Astrocyte of the cerebellum (primary cell): ENCODE measurements at places on chromosomes 6 and 20.

DNA sequence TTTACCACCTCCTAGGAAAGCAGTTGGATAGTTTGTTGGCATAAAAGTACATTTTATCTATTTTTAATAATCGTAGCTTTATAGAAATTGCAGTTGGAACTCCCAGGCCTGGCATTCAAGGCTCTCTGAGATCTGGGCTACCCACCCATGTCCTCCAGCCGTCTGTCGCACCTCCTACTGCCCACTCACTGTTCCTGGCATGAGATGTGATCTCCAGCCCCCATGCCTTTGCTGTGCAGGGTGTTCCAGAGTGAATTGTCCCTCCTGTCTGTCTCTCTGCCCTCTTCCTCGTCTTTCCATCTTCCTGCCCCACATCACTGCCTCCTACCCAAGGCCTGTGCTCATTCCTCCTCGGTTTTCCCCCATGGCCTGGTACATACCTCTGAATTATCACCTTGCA lies 50.7 kb downstream of the PTPN1 start:
- no peak for DNase-seq

- DNase-seq = no peak
Observed at GRCh38 chr20:34871966-34872621, 562 bp downstream of the GGT7 start.

- no peak for DNase-seq
Observed at GRCh38 chr20:32681175-32682084, 7.7 kb upstream of the C20orf203 start.

GRCh38 chr20:55258559-55258958 lies 746.8 kb downstream of the CBLN4 start:
- DNase-seq = no peak

DNA sequence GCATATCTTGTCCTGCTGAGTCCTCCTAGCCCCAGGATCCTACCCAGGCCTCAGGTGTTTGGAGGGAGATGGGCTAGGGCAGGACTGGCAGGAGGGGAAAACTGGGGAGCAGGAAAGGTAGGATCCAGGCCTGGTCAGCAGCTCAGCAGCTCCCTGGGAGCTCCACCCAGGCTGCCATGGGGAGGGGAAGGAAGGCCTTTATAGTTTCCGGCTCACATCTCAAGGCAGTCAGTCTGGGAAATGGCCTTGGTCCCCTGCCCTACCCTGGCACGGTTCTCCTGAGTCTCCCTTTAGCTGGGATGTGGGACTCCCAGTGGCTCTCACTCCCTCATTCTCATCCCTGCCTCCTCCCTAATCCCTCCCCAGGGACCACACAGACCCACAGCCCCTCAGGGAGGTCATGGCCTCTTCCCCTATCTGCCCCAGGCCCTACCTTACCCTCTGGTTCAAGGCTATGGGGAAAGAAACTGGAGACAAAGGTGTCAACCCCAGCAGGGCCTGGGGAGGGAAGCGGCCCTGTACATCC lies 1.6 kb downstream of the SLC44A4 start:
- no peak for DNase-seq

DNA sequence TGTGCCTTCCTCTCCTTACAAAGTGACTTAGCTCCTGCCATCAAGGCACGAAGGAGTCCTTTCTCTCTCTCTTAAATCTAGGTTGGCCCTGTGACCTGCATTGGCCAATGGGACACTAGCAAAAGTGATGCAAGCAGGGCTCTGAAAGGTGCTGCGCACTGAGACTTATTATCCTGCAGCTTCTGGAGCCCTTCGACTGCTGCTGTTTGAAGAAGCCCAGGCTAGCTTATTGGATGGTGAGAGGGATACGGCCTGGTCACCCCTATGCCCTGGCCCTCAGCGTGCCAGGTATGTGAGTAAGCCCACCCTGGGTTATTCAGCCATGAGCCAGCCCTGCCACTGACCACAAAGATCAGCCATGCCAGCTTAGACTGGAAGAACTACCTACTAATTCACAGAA lies 74.5 kb upstream of the GGTLC1 start:
- DNase-seq = no peak

- no peak for DNase-seq
Observed at GRCh38 chr6:90411292-90411781, 114.7 kb upstream of the BACH2 start.

DNA sequence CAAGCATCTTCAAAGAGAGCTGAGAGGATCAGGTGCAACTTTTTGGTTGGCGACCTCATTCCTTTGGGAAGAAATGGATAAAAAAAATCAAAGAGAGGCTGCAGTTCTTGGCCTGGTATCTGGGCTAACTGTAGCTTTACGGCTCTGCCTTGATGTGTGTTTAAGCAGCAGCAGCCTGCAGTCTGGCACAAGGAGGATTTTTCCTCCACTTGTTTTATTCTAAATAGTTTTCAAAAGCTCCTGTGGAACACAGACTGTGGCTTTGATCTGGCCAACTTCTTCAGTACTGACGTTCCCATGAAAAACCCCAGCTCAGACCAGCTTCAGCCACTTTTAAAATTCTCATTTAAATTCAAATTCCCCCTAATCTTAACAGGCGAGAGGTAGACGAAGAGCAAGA lies 137.3 kb downstream of the HDGFL1 start:
- DNase-seq = no peak

- no peak for DNase-seq
Observed at GRCh38 chr6:149357726-149358538, 40.4 kb downstream of the TAB2 start.

- no peak for DNase-seq
Observed at GRCh38 chr6:167472880-167473279, 148.0 kb downstream of the TTLL2 start.

GRCh38 chr6:135583256-135583761 lies 85.8 kb upstream of the AHI1 start:
- no peak for DNase-seq

GRCh38 chr20:62119115-62119514 lies 3.2 kb upstream of the LSM14B start:
- DNase-seq = no peak

- no peak for DNase-seq
Observed at GRCh38 chr6:161163466-161164181, 110.2 kb downstream of the AGPAT4 start.

DNA sequence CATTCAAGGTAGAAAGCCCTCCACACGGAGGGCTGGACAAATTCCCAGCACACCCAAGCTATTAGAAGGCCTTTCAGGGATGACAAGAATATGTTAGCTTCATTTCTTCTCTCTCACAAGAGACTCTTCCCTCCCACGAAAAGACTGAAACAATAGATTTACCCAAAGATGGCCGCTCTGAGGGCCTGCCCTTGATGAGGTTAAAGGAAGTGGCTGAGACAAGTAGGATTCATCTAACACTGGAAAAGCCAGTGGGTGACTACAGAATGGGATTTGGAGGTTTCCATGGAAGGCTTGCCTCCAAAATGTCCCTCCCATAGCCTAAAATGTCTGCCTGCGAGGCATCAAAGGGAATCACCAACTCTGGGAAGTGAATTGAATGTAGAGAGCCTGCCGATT lies 277.6 kb downstream of the CLIC5 start:
- DNase-seq = no peak

- DNase-seq = peak; percentile 82
Observed at GRCh38 chr6:149766156-149766769, 16.7 kb downstream of the PCMT1 start.

GRCh38 chr6:88989215-88989614 lies 25.8 kb upstream of the RNGTT start:
- no peak for DNase-seq

DNA sequence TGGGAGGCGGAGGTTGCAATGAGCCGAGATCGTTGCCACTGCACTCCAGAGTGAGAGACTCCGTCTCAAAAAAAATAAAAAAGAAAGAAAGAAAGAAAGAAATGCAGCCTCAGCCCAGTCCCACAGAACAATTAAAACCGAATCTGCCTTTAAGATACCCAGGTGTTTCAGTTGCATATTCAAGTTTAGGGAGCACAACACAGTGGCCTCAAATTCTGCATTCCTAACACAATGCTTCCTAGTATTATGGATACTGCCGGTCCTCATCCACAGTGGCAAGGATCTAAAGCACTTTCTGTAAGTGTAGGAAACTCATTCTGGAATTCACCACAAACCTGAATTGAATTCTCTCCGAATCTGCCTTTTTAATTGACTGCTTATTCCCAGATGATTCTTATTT lies 80.5 kb downstream of the TNFRSF21 start:
- no peak for DNase-seq

DNA sequence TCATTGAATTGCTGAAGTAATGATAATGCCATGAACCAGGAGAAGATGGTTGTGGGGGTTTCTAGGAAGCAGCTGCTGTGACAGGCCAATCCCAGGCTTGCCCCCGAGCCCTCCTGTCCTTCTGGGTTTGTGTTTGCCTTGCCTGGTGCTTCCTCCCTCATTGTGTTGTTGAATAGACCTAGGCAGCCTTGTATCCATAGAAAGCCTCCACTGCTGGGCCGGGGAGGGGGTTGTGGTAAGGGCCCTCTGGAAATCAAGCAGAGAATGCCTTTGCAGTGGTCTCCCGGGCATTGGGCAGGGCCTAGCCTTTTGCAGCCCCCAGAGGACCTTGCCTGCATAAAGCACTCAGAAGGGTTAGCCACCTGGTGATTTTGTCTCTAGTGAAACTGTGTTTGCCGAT lies 69.3 kb downstream of the CDS2 start:
- DNase-seq = no peak

DNA sequence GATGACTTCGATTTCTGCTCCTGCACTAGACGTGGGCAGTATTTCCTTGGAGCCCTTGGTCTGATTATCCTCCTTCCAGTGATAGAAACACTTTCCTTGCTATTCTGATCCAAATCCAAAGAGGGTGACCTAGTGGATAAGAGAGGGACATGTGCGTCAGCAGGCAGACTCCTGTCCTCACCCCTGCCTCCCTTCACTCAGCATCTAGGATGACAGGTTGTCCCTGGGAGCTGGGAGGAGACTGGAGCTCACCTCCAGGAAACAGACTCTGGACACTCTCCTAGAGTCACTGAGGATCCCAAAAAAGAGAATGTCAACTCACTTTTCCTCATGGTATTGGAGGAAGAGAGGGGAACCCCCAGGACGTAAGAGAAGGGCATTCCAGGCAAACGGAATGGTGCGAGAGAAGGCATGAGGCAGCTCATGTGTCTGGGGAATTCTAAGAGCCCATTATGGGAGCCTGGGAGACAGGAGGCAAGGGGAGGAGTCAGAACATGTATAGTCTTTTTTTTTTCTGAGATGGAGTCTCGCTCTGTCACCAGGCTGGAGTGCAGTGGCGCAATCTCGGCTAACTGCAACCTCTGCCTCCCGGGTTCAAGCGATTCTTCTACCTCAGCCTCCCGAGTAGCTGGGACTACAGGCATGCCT lies 2.2 kb downstream of the C20orf173 start:
- no peak for DNase-seq

GRCh38 chr20:40980828-40981310 lies 47.8 kb upstream of the TOP1 start:
- DNase-seq = no peak

GRCh38 chr6:163507965-163508364 lies 93.4 kb downstream of the QKI start:
- no peak for DNase-seq

- no peak for DNase-seq
Observed at GRCh38 chr20:61611401-61612180, 359.5 kb downstream of the CDH4 start.
